ENCODE measurements at places on chromosomes 3 and 15.

- DNase-seq = peak; percentile 61
Measured at GRCh38 chr15:64892847-64893403, 18.8 kb upstream of the ANKDD1A start.

DNA sequence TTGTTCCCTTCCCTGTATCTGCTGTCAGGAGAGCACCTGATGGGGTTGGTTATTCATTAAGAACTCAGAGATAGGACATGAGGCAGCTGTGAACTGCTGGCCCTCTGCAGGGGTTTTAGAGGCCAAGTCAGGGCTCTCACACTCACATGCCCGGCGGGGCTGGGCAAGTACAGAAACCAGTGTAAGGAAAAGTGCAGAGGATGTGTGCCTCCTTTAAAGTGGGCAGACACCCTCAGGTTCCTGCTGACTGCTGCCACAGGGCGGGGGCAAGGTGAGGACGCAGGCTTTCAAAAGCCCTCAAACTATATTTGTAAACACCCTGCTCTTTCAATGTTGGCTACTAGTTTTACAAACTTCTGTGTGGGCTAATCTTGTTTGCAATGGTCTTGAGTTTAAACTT lies 22.4 kb downstream of the CXCR6 start:
- DNase-seq = peak; percentile 47

DNA sequence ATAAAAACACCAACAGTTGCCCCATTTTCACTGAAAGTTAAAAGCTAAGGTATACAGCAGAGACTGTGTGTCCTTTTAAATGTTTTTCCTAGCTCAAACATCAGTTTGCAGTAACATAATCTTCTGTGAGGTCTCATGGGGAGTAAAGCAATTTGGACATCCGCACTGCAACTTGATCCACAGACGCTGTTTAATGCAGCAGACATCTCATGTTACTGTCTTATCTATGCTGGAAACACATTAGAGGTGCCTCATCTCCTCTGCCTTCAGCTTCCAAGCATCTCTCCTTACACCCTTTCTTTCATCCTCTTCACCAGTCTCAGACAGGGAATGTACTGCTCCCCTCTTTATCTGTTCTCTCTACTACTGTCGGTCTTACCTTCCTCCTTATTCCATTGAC lies 53.7 kb upstream of the ATP11B start:
- DNase-seq = no peak

DNA sequence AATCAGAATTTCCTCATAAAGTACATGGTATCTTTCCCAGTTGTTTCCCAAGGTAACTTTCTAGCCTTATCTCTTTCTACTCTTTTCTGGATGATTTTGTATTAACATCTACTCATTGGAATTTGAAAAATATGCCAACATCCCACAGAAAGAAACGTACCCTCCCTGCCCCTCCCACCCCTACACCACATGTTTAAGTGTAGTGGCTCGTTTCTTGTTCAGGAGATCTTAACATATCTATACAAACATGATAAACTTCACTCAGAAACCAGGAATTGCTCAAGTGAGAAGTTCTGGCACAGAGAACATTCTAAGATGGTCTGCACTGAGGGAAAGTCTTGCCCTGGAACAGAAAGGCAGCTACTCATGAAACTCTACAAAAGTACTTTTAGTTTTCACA lies 404.7 kb downstream of the SOX2 start:
- DNase-seq = no peak

- no peak for DNase-seq
Measured at GRCh38 chr3:185561958-185562357, 9.6 kb upstream of the LIPH start.

DNA sequence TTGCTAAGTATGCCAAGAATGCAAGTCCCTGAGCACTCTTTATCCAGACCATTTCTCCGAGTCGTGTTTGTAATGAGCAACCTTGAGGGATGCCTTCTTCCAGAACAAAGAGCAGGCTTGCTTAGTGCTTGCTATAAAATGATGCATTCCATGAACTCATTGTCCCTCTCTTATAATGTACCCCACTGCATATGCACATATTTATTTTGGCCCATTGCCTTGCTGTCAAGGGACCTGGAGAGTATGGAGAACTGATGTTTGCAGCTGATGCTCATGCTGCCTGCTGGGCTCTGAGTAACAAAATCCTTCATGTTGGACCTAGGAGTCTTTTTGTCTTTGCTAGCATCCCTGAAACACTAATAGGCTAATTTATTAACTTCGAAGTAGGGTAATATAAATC lies 97.8 kb upstream of the AADACL2 start:
- DNase-seq = no peak

- DNase-seq = no peak
Measured at GRCh38 chr3:37491776-37492175, 317.4 kb upstream of the LRRFIP2 start.

DNA sequence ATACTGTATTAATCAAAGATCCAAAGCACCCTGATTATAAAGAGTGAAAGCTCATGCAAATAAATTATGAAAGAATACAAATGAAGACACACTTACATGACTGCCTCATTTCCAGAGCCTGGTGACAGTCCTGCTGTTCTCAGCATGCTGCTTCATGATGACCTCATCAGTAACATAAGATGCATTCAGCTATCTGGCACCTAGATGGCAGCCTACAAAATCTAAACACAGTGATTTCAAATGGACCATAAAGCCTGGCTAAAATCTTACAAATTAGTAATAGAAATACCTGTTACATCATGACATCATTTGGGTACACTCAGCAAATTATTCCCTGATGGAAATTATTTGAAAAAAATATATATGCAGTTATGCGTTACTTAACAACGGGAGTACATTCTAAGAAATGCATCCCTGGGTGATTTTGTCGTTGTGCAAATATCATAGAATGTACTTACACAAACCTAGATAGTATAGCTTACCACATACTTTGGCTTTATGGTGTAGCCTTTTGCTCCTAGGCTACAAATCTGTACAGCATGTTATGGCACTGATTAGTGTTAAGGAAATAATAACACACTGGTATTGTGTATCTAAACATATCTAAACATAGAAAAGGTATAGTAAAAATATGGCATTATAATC lies 207.2 kb downstream of the EPHA3 start:
- DNase-seq = no peak

DNA sequence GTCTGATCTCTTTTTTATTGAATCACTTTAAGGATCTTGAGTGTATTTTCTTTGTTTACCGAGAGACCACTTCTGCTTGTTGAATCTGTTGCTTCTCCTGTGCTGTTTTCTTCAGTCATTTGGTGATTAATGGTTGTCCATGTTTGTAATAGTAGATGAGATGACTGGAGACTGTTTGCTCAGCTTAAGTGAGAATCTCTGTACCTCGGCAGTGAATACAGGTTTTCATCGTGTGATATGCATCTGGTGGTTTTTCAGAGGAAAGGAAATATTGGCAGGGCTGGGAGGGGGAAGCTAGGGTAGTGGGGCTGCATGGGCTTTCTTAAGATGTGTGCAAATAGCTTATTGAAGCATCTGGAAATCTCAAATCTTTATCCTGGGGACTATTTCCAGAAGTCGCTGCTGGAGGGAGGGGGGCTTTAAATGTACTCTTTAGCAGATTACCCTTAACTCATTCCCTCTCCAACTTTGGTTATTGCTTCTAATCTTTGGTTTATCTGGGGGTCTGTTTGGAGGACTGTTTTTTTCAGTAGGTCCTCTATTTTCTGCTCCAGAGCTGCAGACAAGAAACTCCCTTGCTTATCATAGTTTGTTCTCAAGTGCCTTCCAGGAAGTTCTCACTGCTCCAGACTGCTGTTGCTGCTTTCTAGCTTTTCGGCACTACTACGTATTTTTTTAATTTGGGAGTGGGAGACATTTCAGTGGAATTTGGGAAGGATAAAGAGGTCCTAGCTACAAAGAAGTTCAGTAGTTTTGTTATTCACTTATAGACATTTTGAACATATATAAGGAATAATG lies 19.4 kb downstream of the CMTM8 start:
- peak; percentile 8 for DNase-seq

DNA sequence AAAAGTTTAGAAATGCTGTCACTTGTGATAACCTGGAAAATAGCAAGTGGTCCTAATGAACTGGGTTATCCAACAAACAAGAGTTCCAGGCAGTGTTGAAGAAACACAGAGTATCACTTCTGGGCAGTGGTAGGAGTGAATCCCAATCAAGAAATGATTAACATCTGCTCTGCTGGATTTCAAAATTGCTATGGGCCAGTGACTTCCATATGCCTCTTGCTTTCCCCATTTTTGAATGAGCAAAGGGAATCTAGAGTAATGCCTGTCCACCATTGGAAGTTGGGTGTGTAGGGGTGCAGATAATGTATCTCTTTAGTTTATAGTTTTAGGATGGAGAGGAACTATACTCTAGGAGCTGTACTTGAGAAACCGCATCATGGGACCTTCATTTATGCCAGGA lies 236.5 kb downstream of the RPLP1 start:
- DNase-seq = no peak

DNA sequence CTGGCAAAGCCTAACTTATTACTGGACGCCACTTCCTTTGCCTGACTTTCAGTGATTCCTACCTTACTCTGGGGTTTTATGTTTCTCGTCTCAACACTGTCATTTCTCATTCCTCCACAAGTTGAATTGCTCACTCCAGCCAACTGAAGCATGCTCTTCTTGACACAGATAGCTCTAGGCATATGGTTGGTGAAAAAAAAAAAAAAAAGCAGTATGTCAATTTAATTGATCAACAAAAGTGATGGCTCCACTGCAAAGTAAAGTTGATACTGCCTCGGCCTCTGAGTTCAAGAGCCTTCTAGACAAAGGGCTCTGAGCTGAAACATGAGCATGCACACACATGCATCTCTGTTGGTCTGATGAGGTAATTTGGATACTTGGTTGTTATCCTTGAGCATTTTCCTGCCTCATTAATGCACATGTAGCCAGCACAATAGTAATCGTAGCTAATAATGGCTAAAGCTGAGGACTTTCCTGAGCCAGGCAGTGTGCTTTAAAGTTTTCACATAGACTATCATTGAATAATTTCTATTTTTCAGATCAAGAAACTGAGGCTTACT lies 21.4 kb upstream of the UBE2Q2 start:
- DNase-seq = no peak

DNA sequence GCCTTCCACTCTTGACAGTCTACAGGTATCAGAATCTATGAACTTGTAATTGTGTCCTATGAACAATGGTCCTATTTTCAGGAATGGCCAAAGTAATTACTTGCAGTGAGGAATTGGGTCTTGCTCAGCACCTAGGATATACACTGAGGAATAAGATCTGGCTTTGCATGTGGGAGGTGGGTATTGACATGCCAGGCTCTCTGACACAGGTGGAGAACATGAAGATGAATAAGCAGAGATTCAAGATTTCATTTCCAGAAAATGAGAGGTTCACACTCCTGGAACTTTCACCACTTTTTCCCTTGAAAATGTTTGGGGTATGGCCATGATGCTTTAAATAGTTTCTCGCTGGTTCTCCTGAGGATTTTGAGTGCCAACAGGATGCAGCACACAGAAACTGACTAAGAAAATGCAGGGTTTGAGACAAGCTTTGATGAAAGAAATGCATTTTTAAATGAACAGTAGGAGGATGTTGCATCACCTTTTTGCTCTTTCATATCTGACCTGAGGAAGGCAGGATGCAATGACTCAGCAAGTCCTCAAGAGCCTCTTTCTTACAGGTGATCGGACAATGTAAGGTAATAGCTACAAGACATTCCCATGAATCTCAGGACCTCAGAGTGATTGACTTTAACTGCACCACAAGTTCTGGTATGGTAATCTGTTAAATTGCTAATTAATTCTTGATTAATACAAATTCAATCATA lies 3.7 kb downstream of the HRG start:
- DNase-seq = peak; percentile 67

GRCh38 chr15:91548549-91548948 lies 305.0 kb upstream of the SLCO3A1 start:
- no peak for DNase-seq

DNA sequence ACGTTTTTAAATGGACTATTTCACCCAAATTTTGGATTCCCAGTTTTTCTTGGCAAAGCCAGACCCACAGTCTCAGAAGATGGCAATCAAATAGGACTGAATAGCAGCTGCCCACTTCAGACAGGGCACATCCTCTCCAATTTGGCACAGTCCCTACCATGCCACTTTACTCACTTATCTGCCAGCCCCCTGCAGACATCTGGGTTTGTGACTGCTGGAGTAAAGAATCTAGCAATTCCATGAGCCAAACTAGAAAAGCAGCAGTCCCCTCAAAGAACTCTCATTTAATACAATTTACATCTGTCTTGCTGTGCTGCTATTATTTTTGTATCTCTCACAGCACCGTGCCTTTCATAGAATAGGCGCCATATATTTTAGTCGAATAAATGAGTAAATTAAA lies 16.0 kb upstream of the LRRN1 start:
- DNase-seq = no peak

- DNase-seq = peak; percentile 46
Measured at GRCh38 chr3:53236112-53236841, 19.5 kb downstream of the TKT start.

DNA sequence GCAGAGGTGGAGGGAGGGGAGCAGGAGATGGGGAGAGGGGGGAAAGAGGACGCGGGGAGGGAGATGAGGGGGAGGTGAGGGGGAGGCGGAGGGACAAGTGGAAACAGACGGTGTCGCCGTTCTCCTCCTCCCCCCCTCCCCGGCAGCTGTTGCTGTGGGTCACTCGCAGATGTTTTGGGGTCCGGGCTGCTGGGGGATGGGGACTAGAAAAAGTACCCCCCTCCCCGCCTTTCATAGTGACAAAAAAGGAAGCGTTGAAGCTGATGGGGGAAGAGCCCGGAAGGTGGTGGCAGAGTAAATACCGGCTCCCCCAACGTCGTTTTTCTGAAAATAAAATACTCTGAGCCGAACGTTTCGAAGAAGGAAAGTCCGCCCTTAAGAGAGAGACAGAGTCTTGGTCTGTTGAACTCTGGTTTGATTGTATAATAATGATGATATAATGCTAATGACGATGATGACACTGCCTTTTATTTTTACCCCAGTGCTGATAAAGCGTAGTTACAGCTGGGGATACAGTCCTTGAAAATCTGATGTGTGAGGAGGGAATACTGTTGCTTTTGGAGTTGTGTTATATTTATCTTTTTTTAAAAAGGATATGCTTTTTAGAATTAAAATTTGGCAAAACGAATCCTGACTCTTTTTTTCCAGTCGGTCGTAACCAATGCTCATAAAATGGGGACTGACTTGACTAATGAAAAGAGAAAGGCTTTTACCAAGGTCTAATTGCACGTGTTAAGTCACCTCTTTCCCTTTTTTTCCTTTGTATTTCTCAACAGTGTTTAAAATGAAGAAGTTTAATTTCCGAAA lies 993 bp downstream of the STXBP5L start:
- DNase-seq = no peak

DNA sequence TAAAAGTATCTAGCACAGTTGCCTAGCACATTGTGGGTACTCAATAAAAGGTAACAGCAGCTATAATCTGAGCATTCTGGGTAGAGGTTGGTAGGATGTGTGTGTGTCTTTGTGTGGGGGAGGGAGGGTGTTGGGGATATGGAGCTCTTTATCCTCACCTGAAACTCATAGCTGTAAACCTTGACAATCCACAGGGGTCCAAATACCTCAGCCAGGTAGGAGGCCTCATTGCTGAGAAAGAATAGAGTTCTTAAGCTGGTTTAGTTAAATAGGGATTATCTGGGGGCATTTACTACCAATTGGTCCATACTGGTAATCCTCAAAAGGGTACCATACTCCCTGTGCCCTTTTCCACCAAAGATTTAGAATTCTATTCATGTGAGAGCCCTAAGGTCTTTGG lies 3.9 kb downstream of the SERF2 start:
- no peak for DNase-seq
